ENCODE measurements at places on chromosomes 13 and 19.

GRCh38 chr13:65063753-65064152, 2166.4 kb downstream of the PCDH9 start:
- no peak for DNase-seq

- DNase-seq: no peak
These were observed 74.8 kb downstream of the COL4A1 start for GRCh38 chr13:110232142-110232541.

GRCh38 chr13:104580931-104581330, 1514.7 kb upstream of the SLC10A2 start:
- DNase-seq: no peak

DNA sequence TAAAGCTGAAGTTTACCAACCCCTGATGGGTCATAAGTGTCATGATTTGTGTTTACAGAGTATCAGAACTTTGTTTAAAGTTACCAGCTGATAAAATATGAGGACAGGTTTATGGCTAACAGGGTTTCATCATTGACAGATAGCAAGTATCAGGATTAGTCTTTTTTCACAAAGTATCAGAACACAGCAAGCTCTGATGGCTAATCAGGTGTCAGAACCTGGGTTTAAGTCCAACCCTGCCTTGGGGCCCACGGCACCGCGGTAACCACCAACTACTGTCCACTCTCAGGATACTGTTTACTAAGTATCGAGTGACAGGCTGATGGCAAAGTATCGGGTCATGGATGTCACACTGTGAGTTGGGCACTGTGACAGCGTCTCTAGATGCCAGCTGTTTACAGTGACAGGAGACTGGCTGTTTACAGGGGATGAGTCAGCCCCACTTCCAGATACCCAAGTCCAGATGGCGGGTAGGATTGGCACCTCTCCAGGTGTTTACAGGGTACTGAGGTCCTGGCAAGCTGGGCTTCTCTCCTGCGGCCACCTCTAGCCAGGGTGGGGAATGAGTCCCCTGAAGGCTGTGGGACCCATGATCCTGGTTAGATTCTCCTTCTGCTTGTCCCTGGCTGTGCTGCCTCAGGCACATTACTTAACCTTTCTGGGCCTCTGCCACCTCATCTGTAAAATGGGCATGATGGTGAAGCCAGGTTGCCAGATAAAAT, 21.8 kb downstream of the ARRDC2 start:
- DNase-seq: no peak

GRCh38 chr13:32600890-32601289, 14.6 kb downstream of the PDS5B start:
- DNase-seq: no peak

- no peak for DNase-seq
These were observed 493 bp upstream of the PDE4A start for GRCh38 chr19:10419646-10420443.

DNA sequence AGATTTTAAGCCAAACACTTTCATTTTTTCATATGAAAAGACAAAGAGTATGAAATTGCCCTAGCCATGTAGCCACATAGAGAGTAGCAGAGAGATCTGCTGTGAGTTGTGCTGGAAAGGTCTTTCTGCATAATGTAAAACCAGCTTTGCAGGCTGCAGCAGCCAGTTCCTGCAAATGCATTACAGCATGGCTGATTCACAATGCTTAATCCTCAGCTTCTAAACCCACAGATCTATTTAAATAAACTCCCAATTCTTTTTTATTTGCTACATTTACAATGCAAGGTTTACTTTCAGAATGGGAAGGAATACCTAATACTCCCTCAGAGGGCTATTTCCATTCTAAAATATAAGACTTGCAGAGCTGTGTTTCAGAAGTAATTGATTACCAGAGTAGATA, 185.6 kb upstream of the STARD13 start:
- no peak for DNase-seq

GRCh38 chr13:30004204-30004603, 153.8 kb upstream of the UBL3 start:
- no peak for DNase-seq

- DNase-seq: no peak
These were observed 1.7 kb upstream of the ELAVL3 start for GRCh38 chr19:11482384-11483050.

- no peak for DNase-seq
These were observed 119.3 kb downstream of the COL4A1 start for GRCh38 chr13:110187641-110188161.

DNA sequence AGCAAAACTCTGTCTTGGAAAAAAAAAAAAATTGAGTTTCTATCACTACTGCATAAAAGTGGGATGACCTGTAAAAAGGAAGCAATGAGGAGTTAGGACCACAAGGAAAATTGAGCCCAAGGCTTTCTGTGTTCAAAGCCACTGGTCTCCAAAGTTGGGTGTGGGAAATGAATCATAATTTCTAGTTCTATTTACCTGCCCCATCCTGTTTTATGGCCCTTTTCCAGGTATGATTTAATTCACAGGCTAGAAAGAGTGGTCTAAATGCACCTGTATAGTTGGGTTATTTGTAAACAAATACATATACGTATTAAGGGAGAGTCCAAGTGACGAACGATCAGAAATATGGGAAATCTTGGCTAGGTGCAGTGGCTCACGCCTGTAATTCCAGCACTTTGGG, 5.9 kb upstream of the DCAF15 start:
- no peak for DNase-seq

DNA sequence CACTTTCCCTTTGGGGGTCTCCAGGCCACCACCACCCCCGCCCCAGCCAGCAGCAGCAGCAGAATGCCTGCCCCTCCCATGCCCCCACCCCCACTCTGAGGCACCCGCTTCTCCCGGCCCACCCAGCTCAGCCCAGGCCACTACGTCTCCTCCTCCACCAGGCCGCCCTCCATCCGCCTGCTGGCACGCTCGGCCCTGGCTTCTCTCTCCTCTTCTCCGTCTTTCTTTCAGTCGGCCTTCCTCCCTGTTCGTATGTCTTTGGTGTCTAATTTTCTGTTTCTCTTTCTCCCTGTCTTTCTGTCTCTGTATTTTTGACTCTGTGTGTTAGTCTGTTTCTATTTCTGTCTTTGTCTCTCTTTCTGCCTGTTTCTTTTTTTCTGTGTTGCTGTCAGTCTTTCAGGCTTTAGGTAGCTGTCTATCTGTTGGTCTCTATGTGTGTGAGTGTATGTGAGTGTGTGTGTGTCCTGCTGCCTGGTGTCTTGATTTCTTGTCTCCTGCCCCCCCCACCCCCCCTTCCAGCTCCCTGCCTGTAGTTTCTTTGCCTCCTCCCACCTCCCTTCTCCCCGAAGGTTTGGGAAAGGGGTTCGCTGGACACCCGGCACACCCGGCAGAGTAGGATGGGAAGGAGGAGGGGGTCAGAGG, at the start of gene LGI4:
Gene LGI4, minus strand, starts transcription at position 459 of the 642 bp plus-strand sequence. Its CDS starts 379 bp downstream, at position 80.
- DNase-seq: no peak

DNA sequence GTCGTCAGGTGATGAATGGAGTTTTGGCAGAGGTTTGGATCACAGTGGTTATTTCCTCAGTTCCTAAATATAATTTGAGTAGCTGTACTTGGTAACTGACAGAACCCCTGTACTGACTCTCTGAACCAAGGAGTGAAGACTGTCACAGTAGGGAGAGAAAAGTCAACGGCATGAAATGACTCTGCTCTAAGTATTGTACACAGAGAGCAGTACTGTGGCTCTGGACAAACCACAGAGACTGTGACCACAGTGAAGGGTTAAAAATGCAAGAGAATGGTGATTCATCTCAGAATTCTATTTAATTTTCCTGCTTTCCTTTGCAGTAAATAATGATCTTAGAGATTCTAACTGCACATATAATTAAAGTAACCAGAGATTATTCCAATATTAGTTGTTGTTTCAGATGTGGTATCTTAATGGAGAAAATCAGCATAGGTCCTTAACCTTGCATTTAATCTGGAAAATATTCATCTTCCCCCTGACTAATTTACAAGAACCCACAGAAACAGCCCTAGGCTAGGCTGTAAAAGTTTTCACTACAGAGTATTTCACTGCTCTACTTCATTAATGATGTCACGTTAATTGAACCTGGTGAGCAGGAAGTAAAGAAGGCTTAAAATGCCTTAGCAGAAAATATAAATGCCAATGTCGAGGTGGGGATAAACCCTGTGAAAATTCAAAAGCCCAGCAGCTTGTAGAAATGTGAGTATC, 221.9 kb downstream of the LIG4 start:
- DNase-seq: no peak

DNA sequence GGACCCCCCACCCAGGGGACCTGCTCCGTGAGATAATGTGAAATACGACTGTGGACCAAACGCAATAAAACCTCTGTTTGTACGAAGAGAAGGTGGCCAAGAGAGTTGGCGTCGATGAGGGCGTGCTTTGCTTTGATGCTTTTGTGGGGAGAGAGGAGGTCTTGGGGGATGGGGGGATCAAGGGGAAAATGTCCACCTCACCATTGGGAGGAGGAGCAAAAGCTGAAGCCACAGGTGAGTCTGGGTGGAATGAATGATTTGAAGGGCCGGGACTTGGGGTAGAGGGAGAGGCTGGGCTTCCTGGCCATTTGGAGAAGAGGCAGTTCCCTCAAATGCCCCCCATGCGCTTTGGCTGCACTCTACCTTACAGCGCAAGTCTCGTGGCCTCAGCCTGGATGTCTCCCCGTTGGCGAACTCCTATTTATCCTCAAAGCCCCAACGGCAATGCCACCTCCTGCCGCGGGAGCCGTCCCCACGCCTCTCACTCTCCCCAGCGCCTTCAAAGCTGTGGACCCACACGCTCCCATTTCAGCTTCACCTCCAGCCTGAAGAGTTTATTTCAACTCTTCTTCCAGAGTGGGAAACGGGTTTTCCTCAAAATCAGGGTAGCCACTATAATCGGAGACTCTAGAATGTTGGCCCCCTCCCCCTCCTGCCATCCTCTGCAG, 795 bp upstream of the ABCA7 start:
- DNase-seq: no peak

DNA sequence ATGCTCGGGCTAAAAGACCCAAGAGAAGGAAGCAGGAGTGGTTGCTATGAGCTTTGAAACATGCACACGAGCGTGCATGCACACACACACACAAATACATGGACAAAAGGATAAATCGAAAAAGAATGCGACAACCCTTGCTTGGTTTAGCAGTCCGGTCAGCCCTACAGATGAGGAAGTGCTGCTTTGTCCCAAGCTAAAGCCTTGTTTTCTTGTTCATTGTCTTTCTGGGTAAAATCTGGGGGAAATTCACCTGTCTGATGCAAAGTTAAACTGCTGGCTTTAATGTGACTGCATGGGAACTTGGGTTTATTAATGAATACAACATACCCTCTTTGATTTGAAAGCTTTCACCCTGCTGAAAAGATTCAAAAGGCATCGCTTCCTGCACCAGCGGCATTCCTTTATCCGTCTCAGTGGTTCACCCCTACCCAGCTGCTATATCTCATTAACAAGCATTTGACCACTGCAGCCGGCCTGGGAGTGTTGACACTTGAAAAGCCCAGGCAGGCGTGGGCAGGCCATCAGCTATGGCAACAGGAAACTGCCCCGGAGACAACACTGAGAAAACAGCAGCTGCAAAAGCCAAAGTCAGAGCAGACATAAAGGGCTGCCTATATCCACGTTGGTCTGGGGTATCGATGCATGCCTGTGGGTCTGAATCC, 301.7 kb downstream of the NDFIP2 start:
- DNase-seq: no peak

DNA sequence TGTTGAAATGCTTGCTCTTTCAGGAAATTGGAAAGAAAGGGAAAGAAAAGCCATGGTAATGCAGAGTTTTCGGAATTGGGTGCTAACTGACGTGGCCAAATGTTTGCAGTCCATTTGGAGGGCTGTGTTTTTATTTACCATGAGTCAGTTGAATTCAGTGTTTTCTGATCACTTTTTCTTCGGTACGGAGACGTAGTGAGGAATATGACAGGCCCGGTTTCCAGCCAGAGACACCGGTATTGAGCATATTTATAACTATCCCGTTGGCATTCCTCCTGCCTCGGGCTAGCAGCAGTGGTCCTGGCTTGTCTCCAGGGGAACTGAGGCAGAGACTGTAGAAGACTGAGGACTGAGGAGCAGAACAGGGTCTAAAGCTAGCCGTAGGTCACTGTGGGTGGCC, 1.0 kb downstream of the CDC16 start:
- DNase-seq: no peak

DNA sequence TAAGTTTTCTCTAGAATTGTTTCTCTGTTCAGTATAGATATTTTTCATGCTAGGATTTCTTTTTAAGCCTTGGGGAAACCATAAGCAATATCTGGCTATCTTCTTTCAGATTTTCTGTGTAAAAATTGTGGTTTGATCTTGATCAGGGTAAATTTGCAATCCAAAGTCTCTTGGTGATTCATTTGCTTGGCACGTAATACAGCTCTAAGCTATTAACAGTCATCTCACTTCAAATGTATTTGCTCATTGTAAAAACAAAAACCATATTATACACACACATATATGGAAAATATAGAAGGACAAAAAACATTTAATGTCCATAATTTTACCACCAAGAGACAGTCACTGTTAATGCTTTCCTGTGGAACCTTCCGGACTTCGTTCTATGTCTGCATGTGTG, 191.0 kb downstream of the SHISA2 start:
- no peak for DNase-seq

- no peak for DNase-seq
These were observed at the start of gene CEACAM6 for GRCh38 chr19:41755328-41755913. Gene CEACAM6, plus strand, starts transcription at chr19:41755530. Its CDS starts 109 bp downstream, at chr19:41755639.

DNA sequence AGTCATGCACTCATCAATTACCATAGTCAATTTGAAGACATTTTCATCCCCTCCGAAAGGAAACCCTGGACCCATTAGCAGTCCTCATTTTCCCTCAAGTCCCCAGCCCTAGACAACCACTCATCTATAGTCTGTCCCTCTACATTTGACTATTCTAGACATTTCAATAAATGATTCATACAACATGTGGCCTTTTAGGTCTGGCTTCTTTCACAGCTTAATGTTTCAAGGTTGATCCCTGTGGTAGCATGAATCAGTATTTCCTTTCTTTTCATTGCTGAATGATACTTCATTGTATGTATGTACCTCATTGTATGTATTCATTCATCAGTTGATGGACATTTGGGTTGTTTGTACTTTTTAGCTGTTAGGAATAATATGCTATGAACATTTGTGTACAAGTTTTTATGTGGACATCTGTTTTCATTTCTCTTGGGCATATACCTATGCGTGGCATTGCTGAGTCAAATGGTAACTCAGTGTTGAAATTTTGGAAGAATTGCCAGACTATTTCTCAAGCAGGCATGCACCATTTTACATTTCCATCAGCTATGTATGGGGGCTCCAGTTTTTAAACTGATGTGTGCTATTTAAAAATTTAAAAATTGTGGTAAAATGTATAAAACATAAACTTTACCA, 18.4 kb downstream of the SPATA13 start:
- DNase-seq: no peak

DNA sequence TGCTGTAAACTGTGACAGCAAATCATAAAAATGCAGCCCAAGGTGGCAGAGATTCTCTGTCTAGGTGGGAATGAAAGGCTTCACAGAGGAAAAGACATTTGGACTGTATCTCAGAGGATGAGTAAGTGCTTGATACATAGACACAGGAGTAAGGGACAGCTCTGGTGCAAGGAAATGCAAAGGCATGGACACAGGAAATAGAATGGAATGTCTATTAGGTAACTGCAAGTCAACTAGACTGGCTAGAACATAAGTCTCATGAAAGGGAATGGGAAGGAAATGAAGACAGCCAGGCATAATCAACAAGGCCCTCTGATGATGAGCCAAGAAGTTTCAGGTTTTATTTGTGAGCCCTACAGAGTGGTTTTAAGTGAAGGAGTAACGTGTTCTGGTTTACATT, 321.7 kb downstream of the SUCLA2 start:
- peak; percentile 54 for DNase-seq

- no peak for DNase-seq
These were observed 209.3 kb downstream of the LACC1 start for GRCh38 chr13:44088991-44089413.

- no peak for DNase-seq
These were observed 2.0 kb downstream of the ATP4A start for GRCh38 chr19:35561436-35561835.
